ENCODE measurements at places on chromosomes 3 and 15.

GRCh38 chr3:131329774-131330173, 51.8 kb upstream of the NUDT16 start:
- DNase-seq = no peak

DNA sequence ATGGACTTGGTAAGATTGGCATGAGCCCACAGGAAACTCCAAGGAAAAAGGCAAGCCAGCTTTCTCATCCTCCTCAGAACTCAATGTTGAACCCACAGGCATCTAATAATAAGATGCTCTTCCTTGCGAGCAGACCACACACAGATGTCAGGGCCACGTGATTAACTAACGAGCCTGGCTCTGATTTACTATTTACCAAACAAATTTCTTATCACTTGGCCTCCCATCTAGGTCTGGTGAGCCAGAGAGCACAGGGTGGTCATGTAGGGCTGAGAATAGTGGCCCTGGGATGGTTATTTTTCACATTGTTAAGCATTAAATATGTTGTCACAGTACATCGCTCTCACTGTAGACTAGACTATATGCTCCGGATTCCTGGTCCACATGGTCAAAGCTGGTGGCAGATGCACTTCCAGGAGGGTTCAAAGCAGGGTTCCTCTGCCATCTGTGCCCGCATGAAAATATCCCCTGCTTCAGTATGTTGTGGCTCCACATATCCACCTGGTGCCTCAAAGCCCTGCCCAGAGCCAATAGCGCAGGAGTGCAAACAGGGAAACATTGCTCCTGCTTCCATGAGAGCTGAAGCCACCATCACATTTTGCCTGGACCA, 472.5 kb upstream of the WNT5A start:
- no peak for DNase-seq

DNA sequence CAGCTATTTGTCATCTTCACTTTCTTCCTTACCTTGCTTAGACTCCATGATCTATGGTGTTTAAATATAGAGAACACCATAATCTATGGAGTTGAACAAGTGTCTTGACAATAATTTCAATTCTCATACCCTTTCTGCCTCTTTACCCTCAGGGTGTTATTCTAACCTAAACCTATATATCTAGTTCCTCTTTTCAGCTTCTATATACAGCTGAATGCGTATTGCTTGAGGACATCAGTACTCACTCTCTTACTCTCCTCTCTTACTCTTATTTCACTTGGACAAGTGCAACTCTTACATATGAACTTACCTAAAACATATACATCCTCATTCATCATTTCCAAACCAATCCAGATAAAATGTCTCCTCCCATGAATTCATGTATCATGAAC, 187.1 kb downstream of the RAP2B start:
- no peak for DNase-seq

GRCh38 chr3:47452453-47453215, 23.1 kb downstream of the SCAP start:
- DNase-seq = no peak

GRCh38 chr15:100216182-100216581, 125.6 kb downstream of the ADAMTS17 start:
- DNase-seq = no peak

DNA sequence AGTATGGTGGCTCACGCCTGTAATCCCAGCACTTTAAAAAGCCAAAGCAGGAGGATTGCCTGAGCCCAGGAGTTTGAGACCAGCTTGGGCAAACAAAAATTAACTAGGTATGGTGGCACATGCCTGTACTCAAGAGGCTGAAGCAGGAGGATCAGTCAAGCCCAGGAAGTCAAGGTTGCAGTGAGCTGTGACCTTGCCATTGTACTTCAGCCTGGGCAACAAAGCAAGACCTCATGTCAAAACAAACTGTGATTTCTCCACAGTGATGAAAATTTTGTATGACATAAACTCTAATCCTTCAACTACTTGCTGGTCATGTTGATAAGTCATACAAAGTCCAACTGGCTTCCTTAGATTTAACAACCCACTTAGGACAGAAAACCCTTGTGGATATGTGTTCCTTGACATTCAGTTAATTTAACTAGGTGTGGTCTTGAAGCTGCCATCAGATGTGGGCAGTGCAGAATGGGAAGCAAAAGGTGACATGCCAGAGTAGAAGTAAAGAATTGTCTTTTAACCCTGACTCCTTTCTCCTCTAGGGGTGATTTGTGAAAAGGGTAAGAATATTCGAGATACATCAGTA, 263.3 kb downstream of the PTPRG start:
- DNase-seq = no peak

DNA sequence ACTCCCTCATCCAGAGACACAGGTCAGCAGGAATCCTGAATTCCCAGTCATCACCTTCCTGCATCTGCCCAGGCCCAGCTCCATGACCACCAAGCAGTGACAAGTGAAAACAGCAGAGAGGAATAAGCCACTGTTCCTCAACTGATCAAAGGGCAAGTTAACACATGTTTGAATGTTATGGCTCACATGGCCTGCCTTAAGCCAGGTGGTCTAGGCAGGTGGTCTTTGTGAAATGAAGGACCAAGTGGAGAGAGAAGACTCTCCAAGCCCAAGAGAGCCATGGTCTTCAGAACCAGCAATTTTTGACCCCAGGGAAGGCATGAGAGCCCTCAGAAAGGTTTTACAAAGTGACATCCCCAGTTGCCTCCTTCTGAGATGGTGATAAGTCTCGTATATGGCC, 161.8 kb downstream of the EPHB1 start:
- no peak for DNase-seq

GRCh38 chr3:133531981-133532380, 41.5 kb upstream of the CDV3 start:
- DNase-seq = no peak

- DNase-seq = no peak
Observed at GRCh38 chr3:177401375-177401774, 204.1 kb upstream of the TBL1XR1 start.

GRCh38 chr3:7800006-7800780, 701.4 kb upstream of the LMCD1 start:
- no peak for DNase-seq

- no peak for DNase-seq
Observed at GRCh38 chr3:107650788-107651187, 128.0 kb downstream of the BBX start.

GRCh38 chr3:59803268-59803667, 753.4 kb upstream of the CFAP20DC start:
- no peak for DNase-seq

DNA sequence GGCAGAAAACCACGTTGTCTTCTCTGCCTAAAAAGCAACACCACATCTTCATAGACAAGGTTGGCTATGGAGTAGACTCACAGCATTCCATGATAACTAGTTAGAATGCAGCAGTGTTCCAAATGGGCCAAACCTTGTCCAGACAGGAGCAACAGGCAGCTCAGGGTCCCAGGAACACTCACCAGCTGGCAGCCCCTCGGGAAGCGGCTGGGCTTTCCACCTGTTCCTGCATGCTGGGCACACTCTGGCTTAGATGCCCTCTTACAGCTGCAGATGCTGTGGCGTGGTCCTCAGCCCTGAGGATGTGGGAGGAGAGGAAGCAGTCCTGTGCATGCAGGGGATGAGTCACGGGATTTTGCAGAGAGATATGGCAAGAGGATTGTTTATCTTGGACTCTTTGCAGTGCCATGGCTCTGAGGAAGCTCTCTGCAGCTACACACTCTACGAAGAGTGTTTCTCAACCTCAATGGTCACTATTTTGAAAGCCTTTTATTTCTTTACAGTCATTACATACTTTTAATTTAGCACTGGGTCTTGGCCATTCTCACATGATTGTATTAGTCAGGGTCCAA, 11.3 kb downstream of the NRROS start:
- DNase-seq = no peak

DNA sequence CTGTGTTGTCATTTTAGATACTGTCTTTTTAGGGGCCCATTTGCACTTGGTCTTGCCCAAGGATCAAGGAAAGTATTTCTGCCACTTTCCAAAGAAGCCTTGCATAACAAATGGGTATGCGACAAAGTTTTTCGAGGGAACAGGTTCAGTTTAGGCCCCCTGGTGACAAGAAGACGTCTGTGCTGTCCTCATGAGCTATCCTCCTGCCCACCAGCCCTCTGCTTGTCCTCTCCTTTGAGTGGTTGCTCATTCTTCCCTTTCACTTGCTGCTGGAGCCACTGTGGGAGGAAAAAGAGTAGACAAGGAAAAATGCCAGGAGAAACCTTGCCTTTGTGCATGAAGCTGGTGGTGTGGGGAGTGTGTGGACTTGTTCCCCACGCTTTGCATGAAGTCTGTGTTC, 171.9 kb downstream of the CACNA2D3 start:
- DNase-seq = no peak

GRCh38 chr3:44021651-44022594, 219.8 kb upstream of the TOPAZ1 start:
- no peak for DNase-seq

GRCh38 chr3:14299767-14300166, 102.6 kb upstream of the SLC6A6 start:
- no peak for DNase-seq

DNA sequence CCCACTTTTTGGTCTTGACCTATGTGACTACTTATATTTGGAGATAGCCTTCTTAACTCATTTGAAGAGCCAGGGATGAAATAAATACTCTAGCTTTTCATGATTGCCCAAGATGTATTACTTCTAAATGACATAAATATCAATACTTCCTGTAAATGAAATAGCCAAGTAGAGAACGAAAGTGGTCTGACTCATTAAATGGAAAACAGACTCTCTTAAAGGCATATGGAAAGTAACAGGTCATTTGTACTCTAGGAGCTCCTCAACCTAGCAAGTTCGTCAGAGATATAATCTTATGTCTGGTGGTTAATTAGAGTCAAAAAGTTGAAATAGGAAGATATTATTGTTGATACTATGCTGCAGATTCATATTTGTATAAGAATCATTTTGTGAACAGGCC, 1105.4 kb downstream of the TUSC7 start:
- no peak for DNase-seq

DNA sequence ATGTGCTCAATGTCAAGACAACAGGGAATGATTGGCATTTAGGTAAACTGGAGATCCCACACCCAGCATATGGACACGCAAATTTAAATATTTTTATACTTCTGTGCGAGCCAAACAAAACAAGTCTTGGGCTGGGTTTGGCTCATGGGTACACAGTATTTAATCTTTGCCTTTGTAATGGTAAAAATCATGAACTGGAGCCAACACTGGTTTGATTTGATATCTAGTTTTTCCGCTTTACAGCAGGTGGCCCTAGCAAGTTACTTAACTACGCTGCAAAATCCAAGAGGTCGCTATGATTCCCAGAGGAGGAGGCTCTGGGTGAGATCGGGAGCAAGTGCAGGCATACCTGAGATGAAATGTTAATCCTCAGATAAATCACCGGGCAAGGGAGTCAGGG, 207.9 kb upstream of the SATB1 start:
- no peak for DNase-seq

DNA sequence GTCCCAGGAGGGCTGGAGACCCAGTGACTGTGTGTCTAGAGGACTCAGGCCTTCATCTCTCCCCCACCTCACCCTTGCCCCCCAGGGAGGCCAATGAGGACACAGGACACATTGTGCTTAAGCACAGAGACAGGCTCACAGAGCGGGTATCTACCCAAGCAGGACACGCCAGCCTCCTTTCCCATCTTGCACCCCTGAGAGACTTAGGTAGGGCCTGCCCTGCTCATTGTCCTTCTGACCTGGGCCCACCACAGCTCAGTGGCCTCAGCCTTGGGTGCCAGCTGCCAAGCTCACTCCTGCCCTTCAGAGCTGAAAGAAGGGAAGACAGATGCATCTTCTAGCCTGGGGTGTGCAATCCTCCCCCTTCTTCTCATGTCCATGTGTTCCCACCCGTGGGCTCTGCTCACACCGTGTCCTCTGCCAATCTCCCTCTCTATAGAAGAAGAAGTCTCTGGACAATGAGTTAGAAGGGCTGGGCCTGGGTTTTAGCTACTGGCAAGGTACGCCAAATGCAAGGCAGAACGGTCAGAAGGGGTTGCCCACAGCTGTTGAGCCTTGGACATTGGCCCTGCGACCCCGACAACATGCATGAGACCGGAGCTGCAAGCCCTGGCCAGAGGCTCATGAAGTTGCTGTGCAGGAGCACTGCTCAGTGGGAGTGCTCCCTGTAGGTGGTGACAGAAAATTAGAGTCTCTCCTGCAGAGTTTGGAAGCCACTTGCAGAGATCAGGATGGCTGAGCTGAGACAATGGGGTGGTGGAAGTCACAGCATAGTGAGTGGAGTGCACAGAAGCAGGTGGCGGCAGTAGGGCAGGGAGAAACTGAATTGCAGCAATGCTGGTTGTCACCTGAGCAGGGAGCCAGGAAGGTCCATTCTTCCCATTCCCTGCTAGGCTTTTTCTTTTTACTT, 32.8 kb downstream of the ACSBG1 start:
- no peak for DNase-seq

DNA sequence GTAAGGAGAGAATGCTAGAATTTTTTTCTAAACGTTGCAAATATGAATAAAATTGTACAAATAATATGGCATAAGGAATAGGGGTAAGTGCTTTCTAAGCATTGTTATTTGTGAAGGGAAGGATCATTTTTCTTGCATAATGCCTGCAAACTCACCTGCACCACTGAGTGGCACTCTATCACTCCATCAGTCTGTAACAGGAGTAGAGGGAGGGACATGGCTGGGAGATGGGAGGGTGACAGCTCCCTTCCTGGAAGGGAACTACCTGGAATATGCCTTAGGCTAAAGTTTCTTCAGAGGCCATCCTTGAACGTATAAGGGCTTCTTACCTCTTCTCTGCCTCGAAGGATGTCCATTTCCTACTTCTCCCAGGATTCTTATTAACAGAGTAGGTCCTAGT, 3.0 kb downstream of the NAALADL2 start:
- no peak for DNase-seq
